ENCODE measurements at places on chromosomes 1 and 21. TPM values are rescaled to one million over a fixed set of nuclear protein-coding genes. Genes with fewer than 3 reads are reported as not detected.

Gene RPE65
- not detected for total RNA-seq

Gene SH3D21
- total RNA-seq: 2.7 TPM

Gene MTHFR
- 17.5 TPM for total RNA-seq

Gene SFT2D2
- 79.1 TPM for total RNA-seq

Gene C8B
- total RNA-seq: not detected

Gene RGS8
- not detected for total RNA-seq

Gene REG4
- not detected for total RNA-seq

Gene GNAT2
- not detected for total RNA-seq

Gene PEAR1
- 1.8 TPM for total RNA-seq

Gene LAMB3
- total RNA-seq: 5.6 TPM

Gene KCNA3
- 1.4 TPM for total RNA-seq

Gene REN
- not detected for total RNA-seq

Gene CHAF1B
- 1.2 TPM for total RNA-seq

Gene PRR9
- not detected for total RNA-seq

Gene LENEP
- not detected for total RNA-seq

Gene S100A9
- not detected for total RNA-seq

Gene SIPA1L2
- total RNA-seq: 29.8 TPM

Measured in smooth muscle cell of the coronary artery (primary cell).